ENCODE measurements at places on chromosomes 13 and 19.

- DNase-seq: no peak
These were observed 27.4 kb upstream of the PSPC1 start for GRCh38 chr13:19810151-19810550.

DNA sequence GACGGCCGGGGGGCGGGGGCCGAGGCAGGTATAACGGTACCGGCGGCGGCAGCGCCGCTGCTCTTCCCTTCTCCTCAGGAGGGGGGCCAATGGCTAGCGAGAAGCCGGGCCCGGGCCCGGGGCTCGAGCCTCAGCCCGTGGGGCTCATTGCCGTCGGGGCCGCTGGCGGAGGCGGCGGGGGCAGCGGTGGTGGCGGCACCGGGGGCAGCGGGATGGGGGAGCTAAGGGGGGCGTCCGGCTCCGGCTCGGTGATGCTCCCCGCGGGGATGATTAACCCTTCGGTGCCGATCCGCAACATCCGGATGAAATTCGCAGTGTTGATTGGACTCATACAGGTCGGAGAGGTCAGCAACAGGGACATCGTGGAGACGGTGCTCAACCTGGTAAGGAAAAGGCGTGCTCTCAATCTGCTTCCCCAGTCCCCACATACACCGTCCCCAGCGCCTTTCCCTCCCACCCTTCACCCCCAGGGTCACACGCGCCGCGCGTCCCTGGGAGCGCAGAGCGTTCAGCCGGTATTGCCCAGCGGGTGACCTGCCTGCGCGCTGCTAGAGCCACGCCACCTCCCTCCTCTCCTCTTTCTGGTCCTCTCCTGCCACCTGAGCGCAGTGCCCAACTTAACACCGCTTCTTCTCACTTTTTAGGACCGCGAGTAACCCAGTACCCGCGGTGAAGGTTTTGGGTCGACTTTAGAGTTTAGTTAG is 814 bp downstream of the NBEA start:
- DNase-seq: peak; percentile 1

DNA sequence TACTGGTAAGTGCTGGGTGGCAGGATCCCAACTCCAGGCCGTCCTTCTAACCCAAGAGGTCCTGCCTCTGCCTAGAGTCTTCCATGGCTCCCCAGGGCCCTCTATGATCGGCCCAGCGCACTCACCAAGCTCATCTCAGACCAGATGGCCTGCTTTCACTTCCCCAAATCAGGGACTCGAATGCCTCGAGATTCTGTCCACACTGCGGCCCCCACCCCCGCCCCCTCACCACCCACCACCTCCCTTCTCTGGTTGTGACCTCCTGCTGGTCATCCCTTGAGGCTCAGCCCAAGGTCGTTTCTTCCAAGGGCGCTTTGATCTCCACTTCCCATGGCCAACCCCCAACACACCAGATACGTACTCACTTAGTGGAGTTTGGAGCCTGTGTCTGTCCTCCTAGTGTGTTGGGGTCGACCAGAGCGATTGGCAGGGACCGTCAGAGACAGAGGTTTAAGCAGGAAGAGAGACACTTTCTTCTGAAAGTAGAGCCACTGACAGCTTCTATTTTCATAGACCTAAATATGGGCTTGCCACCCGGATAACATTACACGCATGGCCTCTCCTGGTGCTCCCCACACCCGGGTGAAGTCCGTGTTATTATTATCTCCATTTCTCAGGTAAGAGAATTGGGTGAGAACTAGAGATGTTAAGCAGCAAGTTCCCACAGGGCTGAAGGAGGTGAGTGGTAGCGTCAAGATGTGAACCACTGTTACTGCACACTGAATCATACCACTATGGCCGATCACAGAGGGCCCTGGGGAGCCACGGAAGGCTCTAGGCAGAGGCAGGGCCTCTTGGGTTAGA is at the start of gene FCER2:
Gene FCER2 (minus strand): TSS at position 478 of the 804 bp plus-strand sequence. CDS start 2,371 bp downstream, outside the sequence.
- DNase-seq: no peak

DNA sequence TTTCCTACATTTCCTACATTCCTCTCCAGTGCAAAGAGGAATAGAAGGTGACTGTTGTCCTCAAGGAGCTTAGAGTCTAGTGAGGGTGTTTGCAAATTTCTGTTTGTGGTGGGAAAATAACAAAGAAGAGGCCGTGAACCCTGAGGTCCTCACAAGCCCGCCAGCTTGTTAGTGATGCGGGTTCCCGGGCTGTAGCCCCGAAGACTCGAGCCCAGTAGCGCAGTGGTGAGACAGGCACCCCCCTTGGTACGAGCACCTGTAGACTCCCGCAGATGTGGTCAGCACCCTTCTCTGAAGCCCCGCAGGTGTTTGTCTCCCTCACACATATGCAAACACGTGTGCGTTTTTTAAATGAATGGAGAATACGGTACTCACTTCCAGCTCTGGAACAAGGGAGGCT is 26.5 kb upstream of the SPACA7 start:
- no peak for DNase-seq

DNA sequence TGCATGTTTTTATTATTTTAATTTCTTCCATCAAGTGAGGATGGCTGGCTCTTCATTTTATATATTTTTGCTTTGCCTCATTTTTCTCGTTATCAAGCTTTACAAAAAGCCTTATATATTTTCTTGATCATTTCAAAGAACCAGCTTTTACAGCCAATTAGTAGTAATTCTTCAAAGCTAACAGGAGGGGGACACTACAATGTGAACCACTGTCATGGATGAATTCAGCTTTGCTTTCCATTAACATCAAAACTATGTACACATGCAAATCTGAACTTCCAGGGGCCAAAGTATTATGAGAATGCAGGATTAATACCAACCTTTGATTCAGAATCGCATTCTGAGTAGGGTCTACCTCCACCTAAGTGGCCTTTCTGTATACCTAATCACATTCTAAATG is 11.1 kb downstream of the UQCRFS1 start:
- no peak for DNase-seq

GRCh38 chr13:60797112-60797511 is 400.1 kb downstream of the TDRD3 start:
- no peak for DNase-seq

DNA sequence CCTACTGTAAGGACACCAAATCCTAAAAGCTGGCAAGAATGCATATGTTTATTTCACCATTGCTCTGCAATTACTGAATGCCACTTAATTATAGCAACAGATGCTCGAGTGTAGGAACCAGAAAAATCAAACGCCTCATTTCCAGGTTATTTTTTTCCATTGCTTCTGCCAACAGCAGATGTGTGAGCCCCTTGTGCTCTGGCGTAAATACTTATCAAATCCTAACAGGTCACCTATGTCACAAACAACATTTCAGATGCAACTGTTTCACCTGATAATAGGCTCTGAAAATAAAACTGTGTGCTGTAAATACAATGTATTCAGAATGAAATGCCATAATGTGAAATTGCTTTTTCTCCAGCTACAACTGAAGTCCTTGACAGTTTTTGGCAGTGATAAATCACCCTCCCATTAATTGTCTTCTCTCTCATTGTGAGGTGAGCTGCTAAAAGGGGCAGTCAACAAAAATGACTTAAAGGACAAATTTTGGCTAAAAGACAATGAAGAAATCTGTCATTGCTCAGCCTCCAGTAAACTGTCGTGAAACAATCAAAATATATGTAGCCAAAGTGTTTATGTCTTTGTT is 344.0 kb downstream of the DACH1 start:
- no peak for DNase-seq

DNA sequence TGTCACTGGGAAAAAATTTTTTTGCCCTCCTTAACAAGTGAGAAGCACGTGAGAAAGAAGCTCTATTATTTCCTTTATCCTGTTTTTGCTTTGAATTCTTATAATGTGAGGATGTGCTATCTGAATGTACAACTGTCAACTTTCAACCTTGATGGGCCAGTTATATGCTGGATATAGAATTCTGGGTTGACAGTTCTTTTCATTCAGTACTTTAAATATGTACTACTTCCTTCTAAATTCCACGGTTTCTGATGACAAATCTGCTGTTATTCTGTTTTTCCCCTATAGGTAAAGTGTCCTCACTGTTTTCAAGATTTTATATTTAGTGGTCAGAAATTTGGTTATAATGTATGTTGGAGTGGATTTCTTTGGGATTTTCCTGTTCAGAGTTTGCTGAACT is 29.9 kb downstream of the ZDHHC20 start:
- DNase-seq: no peak

DNA sequence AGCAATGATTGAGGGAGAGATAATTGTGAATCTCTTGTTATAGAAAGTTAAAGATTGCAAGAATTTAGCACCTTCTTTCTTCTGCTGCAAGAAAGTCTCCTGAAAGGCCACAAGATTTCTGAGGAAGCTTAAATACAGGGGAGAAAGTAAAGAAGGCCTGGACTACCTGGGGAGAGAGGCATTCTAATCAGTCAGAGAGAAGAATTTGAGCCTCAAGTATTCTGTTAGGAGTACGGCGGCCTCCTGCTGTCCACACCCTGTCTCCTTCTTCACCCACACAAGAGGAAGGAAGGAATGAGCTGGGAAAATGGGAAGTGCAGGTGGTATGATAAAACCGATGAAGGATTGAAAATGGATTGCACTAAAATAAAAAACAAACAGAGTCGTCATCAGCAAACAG is 474.7 kb downstream of the DIAPH3 start:
- no peak for DNase-seq

DNA sequence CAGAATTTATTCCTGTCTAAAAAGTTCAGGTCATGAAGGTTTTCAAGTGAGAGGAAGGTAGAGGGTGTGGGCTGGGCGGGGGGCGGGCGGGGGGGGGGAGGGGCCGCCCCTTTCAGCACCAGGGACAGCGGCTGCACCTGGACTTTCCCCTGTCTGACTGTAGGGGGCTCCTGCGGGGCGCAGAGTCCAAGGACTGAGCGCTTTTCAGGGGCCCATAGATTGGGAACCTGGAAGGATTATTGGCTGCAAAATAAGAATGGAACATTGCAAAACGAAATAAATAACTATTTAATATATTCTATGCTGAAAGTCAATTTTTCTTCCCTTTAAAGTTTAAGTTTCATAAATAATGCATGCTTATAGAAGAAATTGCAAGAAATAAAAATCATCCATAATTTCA is 8.9 kb upstream of the CYP4F3 start:
- no peak for DNase-seq

GRCh38 chr13:111346101-111346680 is 25.7 kb downstream of the TEX29 start:
- no peak for DNase-seq

DNA sequence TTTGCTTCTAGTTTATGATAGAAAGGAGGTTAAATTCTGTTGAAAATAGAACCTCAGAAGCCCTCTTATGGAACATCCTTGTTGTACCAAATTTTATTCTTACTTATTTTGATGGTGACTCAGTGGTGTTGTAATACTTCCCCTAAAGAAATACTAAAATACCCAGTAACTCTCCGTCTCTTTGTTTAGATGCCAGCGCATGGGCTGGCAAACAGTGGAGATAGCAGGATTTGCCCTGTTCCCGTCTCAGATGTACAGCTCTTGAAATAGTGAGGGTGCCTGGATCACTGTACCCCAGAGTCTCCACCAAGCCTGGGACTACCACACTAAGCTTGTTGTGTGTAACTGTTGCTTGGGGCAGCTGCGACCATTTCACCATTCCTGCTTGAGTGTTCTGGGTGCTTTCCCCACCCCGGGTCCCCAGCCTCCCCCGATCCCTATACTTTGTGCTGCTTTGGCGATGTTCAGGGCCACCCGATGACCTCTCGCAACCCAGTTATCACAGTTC is 67.0 kb upstream of the TEX29 start:
- no peak for DNase-seq

GRCh38 chr19:52566121-52566520 is 4.0 kb upstream of the ZNF701 start:
- DNase-seq: no peak

- no peak for DNase-seq
These were observed 1199.7 kb downstream of the DIAPH3 start for GRCh38 chr13:58964048-58964447.

DNA sequence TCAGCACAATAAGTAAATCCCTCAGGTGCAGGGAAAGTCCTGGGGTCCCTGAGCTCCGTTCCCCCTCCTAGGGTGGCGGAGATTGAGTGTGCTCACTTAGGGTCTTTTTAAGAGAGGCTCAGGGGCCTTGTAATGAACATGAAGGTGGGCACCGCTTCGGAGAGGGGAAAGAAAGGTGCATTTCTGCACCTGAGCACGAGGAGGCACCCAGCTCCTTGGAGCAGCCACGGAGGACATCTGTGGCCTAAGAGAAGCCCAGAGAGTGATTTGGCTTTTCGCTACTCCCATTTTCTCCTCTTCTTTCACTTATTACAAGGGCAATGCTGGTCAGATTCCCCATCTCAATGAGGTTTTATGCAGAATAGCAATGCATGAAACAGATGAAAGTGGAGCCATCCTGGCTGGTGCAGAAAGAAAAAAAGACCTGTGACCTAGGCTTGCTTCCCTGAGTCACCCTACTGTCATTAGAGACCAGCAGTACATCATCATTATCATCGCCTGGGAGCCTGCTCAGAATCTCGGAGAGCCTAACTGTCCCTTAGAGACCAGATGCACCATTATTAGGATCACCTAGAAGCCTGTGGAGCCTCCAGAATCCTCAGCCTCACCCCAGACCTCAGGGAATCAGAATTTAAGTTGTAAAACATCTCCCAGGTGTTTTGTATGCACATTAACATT is 86.6 kb upstream of the RAP2A start:
- DNase-seq: no peak

DNA sequence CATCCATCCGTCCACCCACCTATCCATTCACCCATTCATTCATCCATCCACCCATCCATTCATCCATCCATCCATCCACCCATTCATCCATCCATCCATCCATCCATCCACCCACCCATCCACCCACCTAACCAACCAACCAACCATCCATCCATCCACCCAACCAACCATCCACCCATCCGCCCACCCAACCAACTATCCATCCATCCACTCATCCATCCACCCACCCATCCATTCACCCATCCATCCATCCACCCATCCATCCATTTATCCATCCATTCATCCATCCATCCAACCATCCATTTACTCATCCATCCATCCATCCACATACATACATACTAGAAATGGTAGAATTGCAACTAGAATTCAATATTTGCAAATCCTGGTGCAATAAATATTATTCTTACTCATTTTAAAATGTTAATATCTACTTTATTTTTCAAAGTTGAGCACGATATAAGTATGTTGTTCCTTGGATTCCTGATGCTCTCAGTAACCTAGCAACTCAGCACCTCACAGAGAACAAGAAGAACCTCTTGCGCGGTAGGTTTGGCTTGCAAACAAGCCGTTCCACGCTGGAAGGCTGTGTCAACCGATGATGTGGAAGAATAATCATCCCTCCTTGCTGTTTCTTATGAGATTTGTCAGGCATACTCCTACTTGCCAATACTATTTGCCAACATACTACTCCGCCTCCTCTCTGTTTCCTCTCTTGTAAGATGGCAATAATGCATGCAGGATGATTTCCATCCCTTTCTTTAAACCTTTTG is 111.7 kb downstream of the GNG7 start:
- no peak for DNase-seq

GRCh38 chr19:43777163-43777695 is 3.5 kb downstream of the KCNN4 start:
- no peak for DNase-seq

- no peak for DNase-seq
These were observed 41.7 kb upstream of the VSTM2B start for GRCh38 chr19:29483944-29484581.

GRCh38 chr19:44848812-44849447 is 2.8 kb downstream of the NECTIN2 start:
- no peak for DNase-seq

- no peak for DNase-seq
These were observed 36.2 kb upstream of the LPAR6 start for GRCh38 chr13:48448959-48449614.

GRCh38 chr13:59279576-59279975 is 884.2 kb downstream of the DIAPH3 start:
- DNase-seq: no peak

GRCh38 chr19:8512115-8512967 is 1.6 kb downstream of the ZNF414 start:
- DNase-seq: peak; percentile 24

All from activated CD4-positive, alpha-beta T cell treated with anti-CD3 and anti-CD28 coated beads, Interleukin-2, Interleukin-4, amounts not matched to agents 100 ng/mL and 50 ng/mL, durations not matched to agents 16 hours and 8 hours (primary cell).